ENCODE measurements at places on chromosomes 3 and 15.

- DNase-seq, result no peak
Measured at GRCh38 chr15:78205856-78206255, 28.5 kb downstream of the ACSBG1 start.

- DNase-seq, result no peak
Measured at GRCh38 chr15:66578286-66578875, 12.6 kb upstream of the LCTL start.

GRCh38 chr3:100023150-100023549 lies 91.2 kb downstream of the FILIP1L start:
- no peak for DNase-seq

DNA sequence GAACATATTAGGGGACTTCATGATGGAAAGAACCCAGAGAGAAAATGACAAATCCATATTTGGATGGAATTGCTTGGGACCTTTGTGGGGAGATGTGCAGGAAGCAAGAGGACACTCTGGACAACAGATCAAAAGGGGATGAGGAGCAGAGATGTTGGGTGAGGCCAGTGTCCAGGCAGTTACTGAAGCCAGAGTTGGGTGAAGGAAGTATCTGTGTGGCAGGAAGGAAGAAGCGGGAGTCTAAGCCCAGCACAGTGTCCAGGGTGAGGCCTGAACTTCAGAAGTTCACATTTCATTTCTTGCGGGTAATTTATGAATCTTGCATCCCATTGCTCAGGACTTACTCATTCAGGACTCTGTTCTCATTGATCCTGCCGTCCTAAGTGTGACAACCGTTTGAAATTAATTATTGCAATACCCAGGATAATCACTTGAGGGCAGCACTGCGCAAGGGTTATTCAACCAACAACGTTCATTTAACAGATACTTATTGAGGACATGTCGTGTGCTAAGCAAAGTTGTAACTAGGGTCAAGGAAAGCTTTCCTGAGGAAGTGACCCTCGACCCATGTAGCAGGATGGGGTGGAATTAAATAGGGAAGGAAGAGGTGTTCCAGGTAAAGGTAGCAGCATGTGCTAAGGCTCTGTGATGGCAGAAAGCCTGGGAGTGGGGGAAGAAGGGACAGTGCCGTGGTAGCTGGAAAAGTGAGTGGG lies 61.3 kb upstream of the CMTM8 start:
- peak; percentile 5 for DNase-seq

GRCh38 chr15:28085489-28086174 lies 13.5 kb downstream of the OCA2 start:
- no peak for DNase-seq

DNA sequence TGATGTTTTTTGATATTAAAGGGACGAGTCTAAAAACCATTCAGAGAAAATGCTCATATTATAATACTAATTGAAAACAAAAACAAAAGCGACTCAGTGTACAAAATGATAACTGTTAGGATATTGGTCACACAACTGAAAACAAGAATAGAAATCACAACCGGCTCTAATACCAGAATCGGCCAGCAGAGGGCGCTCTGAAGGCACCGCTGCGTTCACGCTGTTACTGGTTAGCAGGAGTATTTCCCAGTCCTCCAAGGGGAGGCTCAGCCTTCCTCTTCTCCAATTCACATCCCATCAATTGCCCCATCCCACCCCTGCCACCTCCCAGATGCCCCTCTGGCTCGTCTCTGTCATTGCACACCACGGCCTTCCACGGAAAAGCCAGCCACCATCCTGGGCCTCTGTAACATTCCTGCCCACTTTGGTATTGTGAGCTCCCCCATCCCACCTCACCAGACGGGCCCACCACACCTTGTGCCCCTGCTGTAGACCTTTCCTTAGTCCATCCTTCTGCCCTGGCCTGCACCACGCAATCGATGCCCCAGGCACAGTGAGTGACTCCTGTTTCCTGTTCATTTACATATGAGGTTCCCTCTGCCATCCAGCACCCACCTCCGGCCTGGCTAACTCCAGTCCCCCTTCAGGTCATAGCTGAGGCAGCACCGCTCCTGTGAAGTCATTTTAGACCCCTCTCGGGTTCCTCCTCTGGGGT lies 8.5 kb downstream of the FAM107A start:
- DNase-seq, result no peak

GRCh38 chr3:28598165-28598564 lies 249.5 kb upstream of the AZI2 start:
- no peak for DNase-seq

GRCh38 chr3:3799173-3800079 lies at the start of gene LRRN1:
TSS of gene LRRN1 (plus strand) at chr3:3799431. CDS start at chr3:3844642, 45,211 bp downstream.
- DNase-seq, result peak; percentile 16

- DNase-seq, result no peak
Measured at GRCh38 chr3:59469948-59470723, 420.3 kb upstream of the CFAP20DC start.

DNA sequence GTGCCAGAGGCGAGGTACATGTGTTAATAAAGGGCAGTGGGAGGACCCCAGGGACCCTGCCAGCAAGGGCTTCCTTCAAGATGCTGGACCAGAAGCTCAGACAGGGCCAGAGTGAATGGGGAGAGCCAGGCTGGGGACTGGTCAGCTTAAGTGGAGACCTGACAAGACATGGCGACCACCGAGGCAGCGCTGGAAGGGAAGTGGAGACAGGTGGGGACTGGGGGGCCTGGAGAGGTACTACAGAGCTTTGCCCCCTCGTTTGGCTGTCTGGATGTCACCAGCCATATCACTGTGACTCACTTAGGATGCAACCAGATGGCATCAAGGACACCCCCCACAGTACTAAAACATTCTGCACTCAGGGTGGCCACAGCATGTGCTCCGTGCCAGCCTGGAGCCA lies 97.9 kb downstream of the ADCY5 start:
- no peak for DNase-seq

- DNase-seq, result no peak
Measured at GRCh38 chr3:171876680-171877147, 33.6 kb downstream of the TMEM212 start.

DNA sequence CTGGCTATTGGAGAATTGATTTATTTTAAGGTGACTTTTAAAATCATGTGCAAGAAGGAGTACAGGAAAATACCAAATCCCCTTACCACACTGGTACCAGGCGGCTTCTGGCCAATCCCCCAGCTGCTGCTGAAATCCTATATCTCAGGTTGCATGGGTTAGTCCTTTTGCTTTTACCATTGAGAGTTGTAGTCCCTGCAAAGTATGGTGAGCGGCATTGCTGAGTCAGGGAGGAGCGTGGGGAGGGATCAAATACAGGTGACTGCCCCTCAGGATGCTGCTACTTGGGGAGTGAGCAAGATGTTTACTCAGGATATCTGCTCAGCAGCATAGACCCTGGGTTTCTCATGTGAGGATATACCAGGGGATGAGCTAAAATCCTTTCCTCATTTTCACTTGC lies 131.9 kb upstream of the STAC start:
- no peak for DNase-seq

DNA sequence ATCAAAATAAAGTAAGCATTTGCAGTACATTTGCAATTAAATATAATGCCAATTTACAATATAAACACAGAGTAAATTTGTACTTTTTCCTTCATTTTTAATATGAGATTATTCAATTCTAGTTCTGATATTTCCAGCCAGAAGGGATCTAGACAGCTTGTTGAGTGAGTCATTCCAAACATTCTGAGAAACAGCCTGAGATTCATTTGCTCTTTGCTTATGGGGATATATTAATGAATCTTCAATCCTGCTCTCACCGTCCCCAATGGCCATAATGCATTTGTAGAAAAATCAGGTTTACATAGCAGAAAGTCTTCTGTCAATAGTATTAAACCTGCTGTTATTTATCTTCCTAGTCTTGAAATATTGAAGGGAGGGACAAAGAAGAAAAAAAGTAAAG lies 554.2 kb downstream of the TUSC7 start:
- DNase-seq, result peak; percentile 18

- no peak for DNase-seq
Measured at GRCh38 chr3:14602006-14602803, 49.4 kb upstream of the CCDC174 start.

- DNase-seq, result no peak
Measured at GRCh38 chr3:113741620-113742019, 4.4 kb downstream of the NAA50 start.

- DNase-seq, result no peak
Measured at GRCh38 chr15:62068810-62069167, 2.0 kb downstream of the C2CD4A start.

GRCh38 chr3:123640740-123641462 lies 56.0 kb upstream of the HACD2 start:
- no peak for DNase-seq

DNA sequence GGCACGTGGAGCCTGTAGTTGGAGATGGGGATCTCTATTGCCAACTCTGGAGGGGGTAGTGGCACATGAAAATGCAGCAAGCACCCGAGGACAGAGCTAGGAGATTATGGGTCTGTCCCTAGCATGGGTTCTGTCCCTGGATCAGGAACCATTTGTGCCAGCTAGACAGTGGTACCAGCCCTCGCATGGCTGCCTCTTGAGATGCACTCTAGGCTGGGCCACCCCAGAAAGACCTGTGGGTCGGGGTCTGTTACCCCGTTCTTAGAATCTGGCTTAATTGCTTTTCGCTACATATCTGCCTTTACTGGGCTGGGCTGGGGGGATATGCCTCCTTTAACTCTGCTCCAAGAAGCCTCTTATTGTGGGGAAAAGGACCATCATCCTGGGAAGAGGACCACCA lies 54.5 kb downstream of the EPHB1 start:
- no peak for DNase-seq

DNA sequence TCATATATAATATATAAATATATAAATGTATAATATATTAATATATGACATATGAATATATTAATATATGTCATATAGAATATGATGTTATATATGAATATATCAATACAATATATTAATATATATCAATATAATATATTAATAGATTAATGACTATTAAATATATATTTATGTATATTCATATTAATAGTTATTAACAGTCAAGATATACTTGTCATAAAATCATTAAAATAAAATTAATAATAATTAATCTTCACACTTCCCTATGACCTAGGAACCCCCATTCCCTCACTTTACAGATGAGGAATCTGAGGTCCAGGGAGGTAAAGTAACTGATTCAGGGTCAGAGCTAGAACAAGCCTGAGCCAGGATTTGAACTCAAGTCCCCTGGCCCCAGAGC lies 70.6 kb upstream of the SLC6A11 start:
- no peak for DNase-seq

- no peak for DNase-seq
Measured at GRCh38 chr15:77993374-77993911, 84.1 kb downstream of the TBC1D2B start.

Measured in DMS 273 treated with DMSO at 0.1 percent for 48 hours (cell line).